ENCODE measurements at places on chromosomes 3 and 15.

DNA sequence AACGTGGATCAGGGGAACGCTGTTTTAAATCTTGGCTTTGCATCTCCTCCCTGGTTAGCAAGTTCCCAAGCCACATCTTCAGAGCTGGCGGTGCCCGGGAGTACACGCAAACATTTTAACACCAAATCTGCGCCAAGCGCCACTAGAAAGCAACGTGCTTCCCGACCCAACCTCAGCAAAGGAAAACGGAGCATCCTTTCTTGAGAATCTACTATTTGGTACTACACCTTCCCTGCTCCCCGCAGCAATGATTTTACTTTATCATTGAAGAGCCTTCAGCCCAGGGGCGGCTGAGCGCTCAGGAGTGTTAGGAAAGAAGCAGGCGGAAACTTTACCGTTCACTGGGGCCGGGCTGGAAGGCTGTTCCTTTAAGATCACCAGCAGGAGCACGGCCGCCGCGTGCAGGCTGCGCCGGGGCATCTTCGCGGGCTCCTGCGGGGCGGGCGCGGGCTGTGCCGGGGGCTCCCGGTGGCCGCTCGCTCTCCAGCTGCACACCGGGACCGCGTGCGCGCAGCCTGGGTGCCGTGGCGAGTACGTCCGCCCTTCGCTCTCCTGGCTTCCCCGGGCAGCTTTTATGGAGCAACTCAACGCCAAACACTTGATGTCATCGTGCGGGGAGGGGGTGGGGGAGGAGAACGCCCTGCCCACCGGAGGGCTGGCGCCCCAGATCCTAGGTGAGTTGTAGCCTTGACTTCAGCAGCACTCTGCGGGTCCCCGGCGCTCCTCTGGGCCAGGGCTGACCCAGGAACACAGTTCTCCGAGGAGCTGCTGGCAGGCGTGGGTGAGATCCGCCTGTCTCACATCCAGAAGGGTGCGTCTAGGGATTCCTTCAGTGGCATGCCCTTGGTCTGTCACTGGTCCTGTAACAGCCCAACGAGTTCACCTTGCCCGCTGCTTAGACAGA lies at the start of gene CA12:
TSS of gene CA12 (minus strand) at position 546 of the 904 bp plus-strand sequence. CDS start at position 420, 126 bp downstream.
- peak; percentile 76 for DNase-seq

DNA sequence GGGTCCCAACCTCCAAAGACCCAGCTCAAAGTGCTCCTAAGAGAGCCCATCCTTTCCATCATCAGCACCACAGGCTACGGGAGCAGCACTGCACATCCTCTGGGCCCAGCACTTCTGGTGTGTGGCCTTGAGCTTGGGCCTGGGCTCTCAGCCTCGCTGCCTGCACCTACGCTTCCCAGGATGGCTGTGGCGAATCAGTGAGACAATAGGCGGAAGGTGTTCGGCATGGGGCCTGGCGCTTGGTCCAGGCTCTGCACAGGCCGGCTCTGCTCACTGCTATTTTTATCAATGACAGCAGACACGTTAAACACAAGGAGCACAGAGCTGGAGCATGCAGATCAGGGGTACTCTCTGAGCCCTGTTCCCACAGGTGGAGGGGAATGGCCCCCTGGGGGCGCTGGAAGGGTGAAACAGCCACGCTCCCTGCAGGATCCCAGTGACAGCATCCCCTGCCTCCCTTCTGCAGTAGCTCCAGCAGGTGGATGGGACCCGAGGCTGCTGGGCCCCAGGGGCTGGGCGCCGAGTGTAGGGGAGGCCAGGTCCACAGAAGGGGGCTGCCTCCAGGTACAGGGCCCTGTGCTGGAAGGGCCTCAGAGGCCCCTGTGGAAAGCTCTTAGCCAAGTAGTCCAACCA lies 90.0 kb upstream of the RPL32 start:
- no peak for DNase-seq

DNA sequence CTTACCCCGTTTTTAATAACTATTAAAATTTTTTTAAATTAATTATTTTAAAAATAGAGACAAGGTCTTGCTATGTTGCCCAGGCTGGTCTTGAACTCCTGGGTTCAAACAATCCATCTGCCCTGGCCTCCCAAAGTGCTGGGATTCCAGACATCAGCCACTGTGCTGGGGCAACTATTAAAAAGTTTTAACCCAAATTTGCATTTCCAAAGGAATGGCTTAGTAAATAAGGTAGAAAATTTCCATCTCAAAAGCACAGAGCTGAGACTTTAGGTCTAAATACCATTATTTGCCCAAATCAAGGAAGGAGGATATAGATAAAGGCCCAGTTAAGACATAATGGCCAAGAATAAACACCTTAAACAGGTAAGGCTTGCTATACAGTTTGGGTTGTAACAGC lies 56.4 kb downstream of the MINDY4B start:
- DNase-seq, result no peak

DNA sequence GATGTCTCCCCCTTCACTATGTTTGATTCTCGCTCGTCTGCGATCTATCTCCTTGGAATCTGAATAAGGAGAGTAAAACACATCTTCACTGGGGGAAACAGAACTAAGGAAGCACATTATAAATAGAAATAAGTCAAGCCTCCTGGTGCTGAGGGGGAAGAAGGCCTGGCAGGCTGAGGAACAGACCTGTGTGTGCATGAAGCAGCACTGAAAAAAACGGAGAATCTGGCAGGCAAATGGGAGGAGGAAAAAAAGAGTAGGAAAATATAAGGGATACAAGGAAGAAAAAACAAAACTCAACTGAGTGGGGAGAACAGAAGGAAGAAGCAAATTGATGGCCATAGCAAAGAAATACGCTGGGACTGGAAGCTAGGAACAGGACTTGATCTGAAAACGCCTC lies 25.7 kb downstream of the PARP16 start:
- no peak for DNase-seq

GRCh38 chr3:184168363-184169120 lies 6.1 kb upstream of the AP2M1 start:
- DNase-seq, result no peak

DNA sequence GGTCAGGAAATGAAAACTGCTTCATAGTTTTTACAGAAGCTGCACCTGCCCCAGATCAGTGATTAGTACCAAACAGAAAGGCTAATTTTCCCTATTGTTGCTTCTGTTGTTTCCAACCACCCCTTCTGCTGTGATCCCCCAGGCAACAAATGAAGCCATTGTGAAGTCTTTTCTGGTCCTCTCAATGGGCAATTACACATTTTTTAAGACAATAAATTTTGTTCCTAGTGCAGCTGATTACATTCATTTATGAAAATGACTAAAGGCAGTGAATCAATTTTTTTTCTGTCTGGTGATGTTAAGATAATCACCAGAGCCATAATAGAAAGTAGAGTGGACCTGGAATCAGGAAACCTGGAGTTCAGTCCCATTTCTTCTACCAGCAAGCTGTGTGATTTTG lies 32.7 kb downstream of the GLDN start:
- DNase-seq, result no peak

- DNase-seq, result no peak
These were observed 38.6 kb downstream of the MOBP start for GRCh38 chr3:39505866-39506742.
